Renal cortex interstitium (tissue), 15 donors: ENCODE measurements at places on chromosomes 1 and 21.

GRCh38 chr1:84257617-84258016 lies 43.9 kb upstream of the SAMD13 start:
- DNase-seq: no peak

DNA sequence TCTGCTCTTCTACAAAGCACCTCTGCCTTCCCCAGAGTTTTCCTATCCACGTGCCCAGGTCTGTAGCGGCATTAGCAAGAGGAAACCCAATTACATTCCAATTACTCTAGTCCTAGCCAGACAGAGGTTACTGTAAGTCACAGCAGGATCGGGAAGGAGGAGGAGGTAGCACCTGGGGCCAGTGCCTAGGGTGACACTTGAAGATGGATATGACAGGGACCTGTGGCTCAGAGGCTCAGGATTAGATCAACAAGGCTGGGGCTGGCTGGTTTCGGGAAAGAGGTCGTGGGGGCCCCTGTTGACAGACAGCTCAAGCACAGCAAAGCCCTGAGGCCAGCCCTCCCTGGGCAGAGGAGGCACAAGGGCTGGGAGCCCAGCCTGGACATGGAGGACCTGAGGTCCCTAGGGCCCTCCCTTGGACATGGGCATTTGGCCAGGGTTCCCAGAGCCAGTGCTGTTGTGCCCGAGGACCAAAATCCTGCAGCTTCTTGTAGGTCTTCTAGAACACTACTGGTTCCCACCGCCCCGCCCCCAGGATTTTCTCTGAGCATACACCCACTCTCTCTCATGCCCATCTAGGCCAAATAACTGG lies 3.0 kb upstream of the HCRTR1 start:
- DNase-seq: no peak

GRCh38 chr1:227298512-227299240 lies 19.6 kb downstream of the CDC42BPA start:
- DNase-seq: no peak

- DNase-seq: no peak
These were observed 31.4 kb upstream of the TARDBP start for GRCh38 chr1:10980841-10981727.

DNA sequence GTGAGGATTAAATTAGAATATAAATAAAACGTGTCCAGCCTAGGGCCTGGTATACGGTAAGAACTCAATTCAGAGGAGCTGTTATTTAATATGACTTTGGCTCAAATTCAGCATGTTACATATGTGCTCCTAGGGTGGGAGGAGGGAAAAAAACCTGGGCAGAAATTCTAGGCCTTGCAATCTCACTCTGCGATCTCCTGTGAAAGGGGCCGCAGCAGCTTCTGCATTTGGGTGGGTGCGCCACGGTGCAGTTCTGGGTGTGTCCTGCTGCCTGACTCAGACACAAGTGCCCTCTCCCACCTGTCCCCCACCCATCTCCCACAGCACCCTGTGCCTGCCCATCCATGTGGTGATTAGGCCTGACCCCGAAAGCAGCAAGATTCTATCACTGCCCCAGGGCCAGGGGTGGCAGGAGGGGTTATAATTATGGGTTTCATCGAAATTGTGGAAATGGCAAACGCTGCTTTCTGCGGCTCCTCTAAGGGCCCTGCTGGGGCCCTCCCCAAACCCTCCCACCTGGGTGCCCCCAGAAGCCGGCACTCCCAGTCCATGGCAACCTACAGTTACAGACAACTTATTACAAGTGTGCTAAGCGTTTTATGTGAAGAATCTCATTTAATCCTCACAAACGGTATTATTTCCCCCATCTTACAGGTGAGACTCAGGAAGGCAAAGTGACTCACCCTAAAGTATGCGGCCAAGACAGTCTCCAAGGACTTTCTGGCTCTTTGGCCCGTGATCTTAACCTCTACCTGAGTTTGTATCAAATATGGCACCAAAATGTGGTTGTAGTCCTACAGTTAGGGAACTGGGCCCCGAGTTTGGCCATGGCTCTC lies 25.5 kb upstream of the GRHL3 start:
- DNase-seq: no peak

DNA sequence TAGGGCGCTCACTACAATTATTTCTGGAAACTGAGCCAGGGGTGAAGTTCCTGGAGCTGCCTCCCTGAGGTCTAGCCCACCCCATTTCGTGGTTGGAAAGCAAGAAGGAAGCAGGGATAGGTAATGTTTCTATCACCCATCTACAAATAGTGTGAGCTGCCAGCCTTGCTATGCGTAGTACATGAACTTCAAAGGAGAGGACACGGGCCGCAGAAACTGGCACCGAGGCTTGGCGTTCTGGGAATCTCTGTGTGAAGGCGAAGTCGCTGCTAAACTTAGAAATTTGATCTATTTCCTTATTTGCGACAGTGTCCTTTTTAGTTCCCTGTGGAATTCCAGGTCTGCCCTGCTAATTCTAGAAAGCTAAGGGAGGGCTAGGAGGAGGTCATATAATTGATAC lies 49.6 kb upstream of the NTPCR start:
- DNase-seq: no peak

GRCh38 chr1:233459968-233460367 lies 132.4 kb downstream of the MAP3K21 start:
- no peak for DNase-seq

- no peak for DNase-seq
These were observed 117.7 kb downstream of the ERG start for GRCh38 chr21:38380481-38381137.

DNA sequence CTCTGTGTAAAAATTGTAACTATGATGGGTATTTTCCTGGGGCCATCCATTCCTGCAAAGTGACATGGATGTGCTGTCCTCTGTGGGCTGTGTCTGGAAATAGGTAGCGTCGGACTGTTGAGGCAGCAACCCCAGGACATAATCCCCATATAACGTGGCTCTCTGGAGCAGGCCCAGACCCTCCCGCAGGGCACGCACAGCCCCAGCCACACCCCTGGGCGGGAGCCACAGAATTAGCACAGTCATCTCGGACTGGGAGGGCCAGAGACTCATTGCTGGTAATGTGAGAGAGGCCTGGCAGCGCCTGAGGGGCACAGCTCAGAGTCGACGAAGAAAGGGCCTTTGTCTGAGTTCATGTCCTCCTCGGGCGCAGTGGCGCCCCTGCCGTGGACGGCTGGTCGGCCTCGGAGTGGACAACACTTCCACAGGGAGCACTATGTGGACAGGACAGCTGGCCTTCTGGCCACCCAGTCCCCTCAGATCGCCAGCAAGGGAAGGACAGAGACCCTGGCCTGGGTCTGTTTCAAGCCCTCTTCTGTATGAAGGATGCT lies 20.1 kb downstream of the SIM2 start:
- DNase-seq: no peak

DNA sequence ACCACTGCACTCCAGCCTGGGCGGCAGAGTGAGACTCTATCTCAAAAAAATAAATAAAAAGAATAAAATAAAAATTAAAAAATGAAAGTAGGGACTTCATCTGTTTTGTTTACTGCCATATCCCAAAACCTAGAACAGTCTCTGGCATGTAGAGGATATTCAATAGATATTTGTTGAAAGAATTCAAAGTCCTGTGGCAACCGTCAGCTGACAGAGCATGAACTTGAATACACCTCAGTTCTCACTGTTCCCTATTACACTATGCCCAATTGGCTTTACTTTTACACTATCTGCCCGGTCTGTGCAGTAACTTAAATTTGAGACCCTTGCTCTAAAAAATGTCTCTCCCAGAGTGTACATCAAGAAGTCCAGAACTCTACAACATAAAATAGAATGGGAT lies 46.2 kb downstream of the PRDX6 start:
- no peak for DNase-seq

DNA sequence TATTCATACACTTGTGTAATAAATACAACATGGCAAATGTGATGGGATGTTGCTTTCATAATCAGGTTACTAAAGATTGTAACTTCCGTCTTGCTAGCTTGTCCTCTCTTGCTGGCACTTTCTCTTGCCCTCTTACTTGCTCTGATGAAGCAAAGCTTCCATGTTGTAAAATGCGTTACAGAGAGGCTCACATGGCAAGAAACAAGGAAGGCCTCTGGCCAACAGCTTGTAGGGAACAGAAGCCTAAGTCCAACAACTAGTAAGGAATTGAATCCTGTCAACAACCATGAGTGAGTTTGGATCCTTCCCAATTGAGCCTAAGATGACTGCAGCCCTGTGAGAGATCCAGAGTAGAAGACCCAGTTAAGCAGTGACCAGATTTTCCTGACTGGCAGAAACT lies 15.4 kb downstream of the TMED5 start:
- no peak for DNase-seq

- DNase-seq: no peak
These were observed 287.5 kb downstream of the HLX start for GRCh38 chr1:221166559-221167318.

GRCh38 chr1:59032228-59032627 lies 248.4 kb upstream of the JUN start:
- no peak for DNase-seq

DNA sequence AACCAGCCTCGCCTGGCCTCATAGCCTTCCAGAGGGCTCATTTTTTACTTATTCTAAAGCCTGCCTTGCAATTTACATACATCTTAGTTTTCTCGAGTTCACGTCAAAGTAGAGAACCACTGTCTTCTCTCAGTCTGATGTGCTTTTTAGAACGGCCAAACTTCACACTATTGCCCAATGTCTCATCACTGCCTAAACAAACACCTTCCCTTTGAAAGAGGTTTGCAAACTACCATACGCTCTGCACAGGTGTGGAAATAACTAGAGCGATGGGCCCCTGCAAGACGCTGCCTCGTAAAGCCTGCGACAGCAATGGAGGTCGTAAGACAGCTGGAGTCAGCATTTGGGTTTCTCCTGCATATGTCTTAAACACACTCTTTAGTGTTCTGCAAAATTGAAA lies 22.6 kb downstream of the PRDM15 start:
- no peak for DNase-seq

DNA sequence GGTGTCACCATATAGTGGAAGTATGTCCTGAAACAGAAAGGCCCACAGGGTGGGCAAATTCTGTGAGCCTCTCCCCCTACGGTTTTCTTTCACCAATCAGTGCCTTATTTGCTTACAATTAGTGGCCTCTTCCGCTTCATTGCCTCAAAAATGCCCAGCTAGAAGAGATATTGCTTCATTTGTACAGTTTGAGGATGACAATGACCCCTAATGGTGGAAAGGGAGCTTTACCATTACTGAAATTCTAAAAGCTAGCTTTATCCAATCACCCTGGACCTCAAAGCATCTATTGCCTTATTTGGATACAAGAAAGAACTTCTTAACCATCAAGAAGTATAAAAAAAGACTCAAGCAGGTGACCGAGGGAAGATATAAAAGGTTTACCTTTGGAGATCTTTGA lies 49.6 kb downstream of the LRRC71 start:
- no peak for DNase-seq

DNA sequence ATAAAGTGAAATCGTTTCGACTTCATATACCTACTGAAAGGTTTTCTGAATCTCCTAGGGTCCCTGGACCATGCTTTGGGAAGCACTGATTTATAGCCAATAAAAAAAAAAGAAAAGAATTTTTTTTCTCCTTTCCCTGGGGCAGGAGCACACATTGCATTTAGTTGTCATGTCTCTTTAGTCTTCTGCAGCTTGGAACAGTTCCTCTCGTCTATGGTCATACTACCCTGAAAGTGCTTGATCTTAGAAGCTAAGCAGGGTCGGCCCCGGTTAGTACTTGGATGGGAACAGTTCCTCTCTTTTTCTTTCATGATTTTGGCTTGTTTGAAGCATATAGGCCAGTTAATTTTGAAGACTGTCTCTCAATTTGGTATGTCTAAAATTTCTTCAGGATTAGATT lies 3.7 kb upstream of the SERPINC1 start:
- DNase-seq: no peak

GRCh38 chr1:201015551-201016091 lies 7.9 kb downstream of the KIF21B start:
- DNase-seq: no peak

GRCh38 chr1:159181328-159182024 lies 10.1 kb downstream of the CADM3 start:
- no peak for DNase-seq

DNA sequence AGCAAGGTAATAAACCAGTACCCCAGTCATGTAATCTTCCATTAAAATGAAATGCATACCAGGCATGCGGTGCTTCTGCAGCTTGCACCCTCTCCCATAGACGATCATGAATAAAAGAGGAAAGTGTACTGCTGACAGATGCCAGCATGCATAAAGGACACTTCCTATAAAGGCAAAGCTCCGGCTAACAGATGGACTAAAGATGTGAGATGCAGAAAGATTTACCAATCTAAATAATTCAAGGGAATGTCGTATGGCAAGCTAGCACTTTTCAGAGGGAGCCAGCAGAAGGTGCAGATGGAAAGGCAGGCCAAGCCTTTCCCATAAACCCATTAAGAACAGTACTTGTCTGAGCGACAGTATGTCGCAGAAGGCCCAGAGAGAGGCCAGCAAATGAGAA lies 542.0 kb downstream of the NUF2 start:
- no peak for DNase-seq

- DNase-seq: no peak
These were observed 18.6 kb downstream of the SPOCD1 start for GRCh38 chr1:31797216-31797615.

- DNase-seq: peak; percentile 34
These were observed 2.5 kb downstream of the RGS4 start for GRCh38 chr1:163071405-163072255.

DNA sequence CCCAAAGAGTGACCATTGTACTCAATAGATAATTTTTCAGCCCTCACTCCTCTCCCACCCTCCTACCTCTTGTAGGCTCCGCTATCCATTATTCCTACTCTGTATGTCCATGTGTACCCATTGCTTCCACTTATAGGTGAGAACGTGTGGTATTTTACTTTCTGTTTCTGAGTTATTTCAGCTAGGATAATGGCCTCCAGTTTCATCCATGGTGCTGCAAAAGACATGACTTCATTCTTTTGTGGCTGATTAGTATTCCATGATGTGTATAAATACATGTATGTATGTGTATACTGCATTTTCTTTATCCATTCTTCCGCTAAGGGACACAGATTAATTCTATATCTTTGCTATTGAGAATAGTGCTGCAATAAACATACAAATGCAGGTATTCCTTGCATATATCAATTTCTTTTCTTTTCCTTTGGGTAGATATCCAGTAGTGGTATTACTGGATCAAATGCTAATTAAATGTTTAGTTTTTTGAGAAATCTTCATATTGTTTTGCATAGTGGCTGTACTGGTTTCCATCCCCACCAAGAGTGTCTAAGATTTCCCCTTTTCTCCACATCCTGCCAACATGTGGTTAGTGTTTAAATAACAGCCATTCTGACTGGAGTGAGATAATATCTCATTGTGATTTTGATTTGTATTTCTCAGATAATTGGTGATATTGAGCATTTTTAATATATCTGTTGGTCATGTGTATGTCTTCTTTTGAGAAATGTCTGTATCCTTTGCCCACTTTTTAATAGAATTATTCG lies 4.9 kb downstream of the LY9 start:
- no peak for DNase-seq

- no peak for DNase-seq
These were observed 19.1 kb downstream of the DIP2A start for GRCh38 chr21:46477765-46478164.

GRCh38 chr1:8662380-8663072 lies 154.9 kb downstream of the RERE start:
- no peak for DNase-seq

GRCh38 chr21:15751546-15751945 lies 21.8 kb downstream of the USP25 start:
- no peak for DNase-seq

- no peak for DNase-seq
These were observed 19.7 kb downstream of the NFIA start for GRCh38 chr1:61102041-61102440.

- DNase-seq: no peak
These were observed 12.5 kb downstream of the AGRN start for GRCh38 chr1:1032424-1032823.

GRCh38 chr1:156805766-156806511 lies 10.7 kb downstream of the SH2D2A start:
- DNase-seq: no peak
